Ecto neural progenitor cell (in vitro differentiated cells): ENCODE measurements at places on chromosomes 4 and X.

GRCh38 chrX:38992441-38993096, 191.3 kb downstream of the MID1IP1 start:
- DNase-seq: no peak

DNA sequence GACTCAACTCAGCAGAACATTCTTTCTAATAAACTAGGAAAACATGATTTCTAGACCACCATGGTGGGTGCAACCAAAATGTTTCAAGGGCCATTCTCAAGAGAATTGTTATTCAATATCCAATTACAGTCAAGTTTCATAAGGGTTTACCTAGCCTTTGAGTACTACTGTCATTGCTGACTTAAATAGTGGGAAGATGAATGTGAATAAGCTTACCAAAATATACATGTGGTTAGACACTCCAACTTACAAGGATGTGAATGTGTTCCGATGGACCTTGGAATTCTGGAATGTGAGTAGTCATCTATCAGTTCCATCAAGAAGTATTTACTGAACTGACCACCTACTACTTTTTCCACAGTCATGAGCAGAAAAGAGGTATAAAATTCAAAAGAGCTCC, 16.9 kb downstream of the SH3RF1 start:
- no peak for DNase-seq

- peak; percentile 57 for DNase-seq
Observed at GRCh38 chrX:68892651-68893050, 63.8 kb downstream of the EFNB1 start.

GRCh38 chrX:41259516-41259915, 74.4 kb upstream of the DDX3X start:
- DNase-seq: no peak

DNA sequence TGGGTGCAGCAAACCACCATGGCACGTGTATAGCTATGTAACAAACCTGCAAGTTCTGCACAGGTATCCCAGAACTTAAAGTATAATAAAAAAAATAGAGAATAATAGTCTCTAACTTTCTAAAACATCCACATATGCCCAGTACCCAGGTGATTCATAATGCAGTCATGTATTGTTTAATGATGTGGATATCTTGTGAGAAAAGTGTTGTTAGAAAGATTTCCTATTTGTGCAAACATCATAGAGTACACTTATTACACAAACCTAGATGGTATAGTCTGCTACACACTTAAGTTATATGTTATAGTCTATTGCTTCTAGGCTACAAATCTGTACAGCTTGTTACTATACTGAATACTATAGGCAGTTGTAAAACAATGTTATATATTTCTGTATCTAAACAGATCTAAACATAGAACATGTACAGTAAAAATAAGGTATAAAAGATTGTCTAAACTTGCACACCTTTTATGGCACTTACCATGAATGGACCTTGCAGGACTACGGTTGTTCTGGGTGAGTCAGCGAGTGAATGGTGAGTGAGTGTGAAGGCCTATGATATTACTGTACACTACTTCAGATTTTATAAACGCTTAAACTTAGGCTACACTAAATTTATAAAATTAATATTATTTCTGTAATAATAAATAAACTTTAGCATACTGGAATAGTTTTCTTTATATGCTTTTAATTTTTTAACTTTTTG, 232.2 kb upstream of the SLIT2 start:
- no peak for DNase-seq

- no peak for DNase-seq
Observed at GRCh38 chrX:20361890-20362262, 95.2 kb upstream of the RPS6KA3 start.

- DNase-seq: peak; percentile 72
Observed at GRCh38 chr4:139556724-139557555, 921 bp upstream of the SETD7 start.

- no peak for DNase-seq
Observed at GRCh38 chr4:185119927-185120630, 23.0 kb upstream of the SLC25A4 start.

- DNase-seq: no peak
Observed at GRCh38 chr4:130922955-130923354, 1827.0 kb downstream of the C4orf33 start.

DNA sequence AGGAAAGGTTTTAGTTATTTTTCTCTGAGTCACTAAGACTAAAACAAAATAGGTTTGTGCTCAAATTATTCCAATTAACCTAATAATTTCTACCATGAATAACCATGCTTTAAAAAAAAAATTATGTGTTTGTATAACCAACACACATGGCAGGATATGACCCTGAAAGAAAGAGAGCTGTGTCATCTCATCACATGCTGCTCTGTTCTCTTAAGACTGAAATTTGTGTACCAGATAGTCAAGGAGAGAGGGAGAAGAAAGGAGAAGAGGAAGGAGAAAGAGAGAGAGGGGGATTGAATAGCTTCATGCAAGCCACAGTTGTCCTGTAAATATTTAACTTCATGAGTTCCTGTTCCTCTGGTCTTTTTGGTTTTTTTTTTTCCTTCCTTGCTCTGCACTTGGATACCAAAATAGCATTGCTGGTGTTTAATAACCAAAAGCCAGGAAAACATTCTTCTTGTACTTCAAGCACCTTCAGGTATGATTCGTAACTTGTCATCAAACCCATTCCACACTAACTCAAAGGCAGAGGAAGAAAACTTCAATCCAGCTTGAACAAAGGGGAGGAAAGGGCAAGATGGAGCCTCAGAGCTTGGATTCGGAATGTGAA, 6.4 kb upstream of the PROM1 start:
- DNase-seq: no peak

- no peak for DNase-seq
Observed at GRCh38 chr4:55424791-55425190, 29.0 kb downstream of the TMEM165 start.

GRCh38 chrX:147736045-147736444, 175.7 kb upstream of the FMR1 start:
- DNase-seq: no peak

DNA sequence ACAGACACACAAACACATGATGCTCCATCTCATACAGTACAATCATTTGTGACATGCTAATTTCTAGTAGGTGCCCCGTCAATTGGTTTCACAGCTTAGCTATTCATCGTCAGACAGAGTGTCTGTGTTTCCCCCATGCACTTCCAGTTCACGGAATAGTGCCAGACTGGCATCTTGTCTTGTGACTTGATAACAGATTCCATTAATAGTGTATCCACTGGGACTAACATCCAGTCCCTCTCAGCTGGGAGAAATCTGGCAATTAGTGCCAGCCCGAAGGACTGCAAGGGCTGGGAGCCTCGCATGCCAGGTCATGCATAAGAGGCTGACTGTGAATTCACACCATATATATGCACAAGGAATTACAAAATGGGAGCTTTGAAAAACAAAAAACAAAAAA, 20.2 kb upstream of the GATB start:
- DNase-seq: no peak

DNA sequence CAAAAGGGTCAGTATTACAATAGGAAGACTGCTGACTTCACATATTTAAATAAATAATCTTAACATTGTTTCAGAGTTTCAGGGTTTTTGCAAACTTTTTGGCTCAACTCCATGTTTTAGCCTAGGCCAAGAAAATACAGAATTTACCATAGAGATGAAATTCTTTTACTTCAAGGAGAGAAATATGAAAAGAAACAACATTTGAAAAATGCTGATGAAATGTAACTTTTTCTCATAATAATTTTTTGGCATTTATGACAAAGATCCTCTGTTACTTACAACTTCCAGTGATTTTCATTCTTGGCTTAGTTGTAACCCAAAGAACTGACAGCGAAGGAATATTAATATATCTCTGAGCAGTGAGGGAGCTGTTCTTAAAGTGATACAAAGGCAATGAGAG, 316.1 kb upstream of the EMCN start:
- no peak for DNase-seq

- DNase-seq: no peak
Observed at GRCh38 chr4:95124906-95125504, 367.2 kb downstream of the BMPR1B start.

DNA sequence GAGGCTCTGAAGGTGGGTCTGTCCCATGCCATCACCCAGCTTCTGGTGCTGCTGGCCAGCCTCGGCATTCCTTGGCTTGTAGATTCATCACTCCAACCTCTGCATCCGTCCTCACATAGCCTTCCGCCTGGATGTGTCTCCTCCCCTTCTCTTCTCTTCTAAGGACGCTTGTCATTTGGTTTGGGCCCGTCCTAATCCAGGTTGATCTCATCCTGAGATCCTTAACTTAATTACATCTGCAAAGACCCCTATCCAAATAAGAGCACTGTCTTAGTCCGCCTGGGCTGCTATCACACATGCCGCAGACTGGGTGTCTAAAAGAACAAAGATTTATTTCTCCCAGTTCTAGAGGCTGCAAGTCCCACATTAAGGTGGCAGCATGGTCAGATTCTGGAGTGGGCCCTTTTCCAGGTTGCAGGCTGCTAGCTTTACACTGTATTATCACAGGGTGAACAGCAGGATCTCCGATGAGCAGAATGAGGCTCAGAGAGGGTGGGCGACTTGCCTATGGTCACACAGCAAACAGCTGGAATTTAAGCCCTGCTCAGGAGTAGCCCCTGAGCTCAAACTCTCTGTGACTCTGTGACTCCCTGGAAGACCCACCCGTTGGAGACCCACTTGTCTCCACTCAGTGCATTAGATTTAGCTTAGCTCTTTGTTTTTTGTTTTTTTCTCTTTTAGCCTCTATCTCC, 113.1 kb downstream of the STK32B start:
- no peak for DNase-seq

GRCh38 chr4:185717377-185717741, 94.6 kb downstream of the SORBS2 start:
- no peak for DNase-seq

GRCh38 chrX:99522450-99522849, 887.6 kb downstream of the PCDH19 start:
- no peak for DNase-seq

DNA sequence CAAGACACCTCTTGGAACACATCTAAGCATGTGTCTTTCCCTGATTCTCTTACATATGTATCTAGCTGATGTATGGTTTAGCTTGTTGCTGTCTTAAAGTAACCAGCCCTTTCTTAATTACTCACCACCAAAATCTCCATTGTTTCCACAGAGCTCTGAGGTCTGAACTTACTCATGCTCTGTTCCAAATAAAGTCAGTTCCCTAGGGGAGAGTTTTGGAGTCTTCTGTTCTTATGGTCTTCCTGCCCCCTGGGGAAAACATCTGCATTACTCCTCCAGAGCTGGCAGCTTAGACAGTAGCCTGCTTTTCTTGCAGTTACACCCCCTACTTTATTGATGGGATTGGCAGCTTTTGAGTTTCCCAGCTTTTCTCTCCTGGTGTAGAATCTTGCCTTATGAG, 125.8 kb downstream of the EDA start:
- DNase-seq: no peak

DNA sequence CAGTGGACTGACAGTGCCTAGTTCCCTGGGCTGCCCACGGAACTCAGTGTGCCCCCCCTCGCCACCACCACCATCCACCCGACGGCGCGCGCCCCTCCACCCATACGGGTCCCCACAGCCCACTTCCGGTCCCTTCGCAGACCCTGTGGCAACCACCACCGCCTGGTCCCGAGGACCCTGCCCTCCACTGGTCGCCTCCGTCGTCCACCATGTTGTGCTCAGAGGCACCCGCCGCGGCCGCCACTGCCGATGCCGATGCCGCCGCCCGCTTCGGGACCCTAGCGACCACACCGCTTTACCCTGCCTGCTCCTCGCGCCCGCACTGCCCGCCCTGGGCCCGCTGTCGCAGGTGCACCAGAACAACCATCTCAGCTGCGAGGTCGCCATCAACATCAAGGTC, 66.5 kb upstream of the LANCL3 start:
- no peak for DNase-seq

- no peak for DNase-seq
Observed at GRCh38 chrX:71938371-71938770, 27.7 kb downstream of the NHSL2 start.

- DNase-seq: no peak
Observed at GRCh38 chrX:17431171-17431570, 56.2 kb downstream of the NHS start.

DNA sequence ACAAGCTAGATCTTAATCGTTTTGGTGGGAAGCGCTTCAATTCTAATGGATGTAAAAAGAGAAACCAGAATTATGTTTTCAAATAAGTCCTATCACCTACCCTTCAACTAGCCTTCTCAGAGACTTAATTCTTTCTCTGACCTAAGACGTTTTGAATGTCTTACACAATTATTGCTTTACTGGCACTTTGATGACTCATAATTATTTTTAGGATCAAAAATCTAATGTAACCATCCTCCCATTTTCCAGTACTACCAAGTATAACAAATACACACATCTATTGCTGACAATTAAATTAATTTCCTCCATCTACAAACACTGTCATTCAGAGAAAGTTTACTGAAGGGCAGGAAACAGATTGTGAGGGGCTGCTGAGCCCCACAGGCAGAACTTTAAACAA, 108.6 kb downstream of the PPP3CA start:
- DNase-seq: no peak

GRCh38 chr4:179750374-179750773, 2308.1 kb upstream of the AGA start:
- no peak for DNase-seq
